Erythroblast (primary cell): ENCODE measurements at places on chromosomes 4 and X.
A peak's percentile ranks its signal among the peaks of the same experiment; 100 is the strongest.

DNA sequence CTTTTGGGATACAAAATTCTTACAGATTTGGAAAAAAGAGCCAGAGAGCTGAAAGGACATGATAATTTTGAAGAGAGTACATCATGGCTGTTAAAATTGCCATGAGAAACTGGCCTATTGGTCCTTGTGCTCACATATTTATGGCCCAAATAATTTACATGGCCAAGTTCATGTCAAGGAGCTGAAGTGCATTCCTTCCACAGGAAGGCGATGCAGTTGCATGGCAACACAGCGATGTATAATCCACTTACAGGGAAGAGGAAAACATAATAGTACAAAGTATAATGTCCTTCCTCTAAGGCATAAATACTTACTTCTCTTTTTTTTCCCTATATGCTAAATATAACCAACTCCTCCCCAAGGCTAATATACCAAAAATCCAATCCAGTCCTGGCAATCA, 914.5 kb upstream of the AGA start:
- no peak for DNase-seq

GRCh38 chrX:9948406-9948805, 18.8 kb upstream of the CLDN34 start:
- no peak for DNase-seq

DNA sequence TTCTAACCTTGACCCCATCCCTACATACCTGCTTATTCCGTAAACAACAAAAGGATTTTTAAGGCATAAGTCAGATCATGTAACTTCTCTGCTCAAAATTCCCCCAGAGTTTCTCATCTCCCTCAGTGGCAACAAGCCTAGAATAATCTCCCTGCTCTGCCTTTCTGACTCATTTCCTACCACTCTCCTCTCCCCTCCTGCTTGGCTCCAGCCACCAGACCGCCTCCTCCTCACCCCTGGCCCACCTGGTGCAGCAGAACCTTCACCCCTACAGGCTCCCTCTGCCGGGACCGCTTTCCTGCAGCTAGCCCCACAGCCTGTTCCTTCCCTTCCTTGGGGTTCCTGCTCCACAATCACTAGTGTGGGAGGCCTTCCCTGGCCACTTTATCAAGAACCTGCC, 32.1 kb downstream of the TSPAN5 start:
- no peak for DNase-seq

DNA sequence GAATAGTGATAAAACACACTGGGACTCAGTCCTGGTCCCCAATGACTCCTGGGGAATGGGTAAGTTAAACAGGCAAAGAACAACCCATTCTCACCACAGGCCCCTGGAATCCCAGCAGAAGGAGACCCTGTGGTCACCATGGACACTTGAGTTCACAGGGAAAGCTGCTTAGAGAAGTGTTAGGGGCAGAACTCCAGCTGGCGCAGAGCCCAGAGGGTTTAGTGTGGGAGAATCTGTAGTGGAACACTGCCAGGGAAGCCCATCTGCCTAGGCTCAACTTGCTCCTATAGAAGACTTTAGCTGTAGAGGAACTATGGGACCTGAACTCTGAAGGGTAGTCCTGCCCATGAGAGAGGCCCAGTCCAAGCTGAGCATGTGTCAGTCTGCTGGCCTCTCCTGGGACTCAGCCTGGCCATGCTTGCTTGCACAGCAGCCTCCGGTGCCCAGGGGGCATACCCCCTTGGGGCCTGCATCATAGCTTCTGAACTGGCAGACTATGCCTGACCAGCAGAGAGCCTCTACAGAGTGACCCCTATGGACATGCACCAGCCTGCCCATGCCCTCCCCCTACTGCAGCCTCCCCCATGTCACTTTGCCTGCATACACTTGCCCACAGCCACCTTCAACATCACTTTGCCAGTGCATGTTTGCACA, 343.5 kb downstream of the IDS start:
- no peak for DNase-seq

GRCh38 chrX:52262195-52262546, 77.5 kb downstream of the MAGED4 start:
- DNase-seq: no peak

DNA sequence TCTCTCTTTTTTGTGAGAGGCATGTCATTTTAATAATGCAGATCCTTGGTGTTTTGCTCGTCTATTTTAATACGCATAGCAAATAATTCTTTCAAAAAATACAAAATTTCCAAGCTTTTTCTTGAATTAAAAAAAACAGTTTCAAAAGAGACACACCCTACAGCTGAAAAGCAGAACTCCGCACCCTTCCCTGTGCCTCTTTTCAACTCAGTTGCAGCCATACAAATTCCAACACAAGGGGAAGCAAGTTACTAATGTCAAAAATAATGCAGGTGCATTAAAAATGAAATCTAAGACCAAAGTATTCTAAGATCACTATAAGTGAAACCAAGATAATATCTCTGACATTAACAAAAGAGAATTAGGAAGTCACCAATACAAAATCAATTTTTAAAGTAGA, 66.6 kb downstream of the NR3C2 start:
- no peak for DNase-seq

DNA sequence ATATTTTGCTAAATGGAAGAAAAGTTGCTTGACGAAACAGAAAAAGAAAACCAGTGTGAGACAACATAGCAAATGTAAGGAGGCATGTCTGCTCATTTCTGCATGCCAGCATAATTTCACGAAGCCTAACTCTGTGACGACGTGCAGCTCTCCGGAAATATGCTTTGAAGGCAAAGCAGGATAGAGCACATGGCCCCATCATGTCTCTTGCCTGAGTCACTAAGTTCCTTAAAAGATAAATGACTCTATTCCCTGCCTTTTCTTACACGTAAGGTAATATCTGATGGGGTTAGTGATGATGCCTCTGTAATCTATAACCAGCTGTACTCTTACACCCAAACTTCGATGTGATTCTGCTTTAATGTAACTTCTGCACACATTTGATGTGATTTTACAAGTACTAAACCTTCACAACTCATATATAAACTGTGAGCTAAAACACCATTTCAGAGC, 64.5 kb downstream of the ANXA3 start:
- peak; percentile 69 for DNase-seq

DNA sequence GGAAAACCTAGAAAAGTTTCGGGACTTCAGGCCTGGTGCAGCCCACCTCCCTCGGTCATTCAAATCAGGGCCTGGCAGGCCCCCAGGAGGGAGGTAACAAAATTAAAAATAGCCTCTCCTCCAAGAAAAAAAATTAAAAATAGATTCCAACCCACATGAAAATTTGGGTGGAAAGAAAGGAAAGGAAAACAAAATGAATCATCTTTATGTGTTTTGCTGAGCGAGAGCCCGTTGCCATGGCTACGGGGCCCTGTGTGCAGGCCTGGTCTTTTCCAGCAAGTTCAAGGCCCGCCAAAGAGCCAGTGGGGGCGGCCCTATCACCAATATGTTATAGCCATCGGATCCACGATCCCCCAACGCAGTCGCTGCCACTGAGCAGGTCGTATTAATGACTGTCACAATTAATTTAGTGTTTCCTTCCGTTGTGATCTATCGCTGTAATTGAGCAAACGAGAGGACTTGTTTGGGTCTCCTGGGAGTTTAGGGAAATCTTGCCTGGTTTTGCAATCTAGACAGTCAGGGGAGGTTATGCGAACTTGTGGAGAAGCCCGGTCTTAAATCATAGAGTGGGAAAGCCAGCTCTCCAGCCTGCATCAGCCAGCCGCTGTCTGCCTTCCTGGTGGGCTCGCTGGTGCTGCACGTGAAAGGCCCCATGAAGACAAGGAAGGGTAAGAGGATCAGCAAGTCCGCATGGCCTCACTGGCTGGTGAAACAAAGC, 452.4 kb downstream of the BCOR start:
- DNase-seq: no peak

- DNase-seq: peak; percentile 11
Observed at GRCh38 chr4:178275671-178276360, 833.6 kb upstream of the AGA start.

GRCh38 chr4:85527815-85528214, 52.9 kb downstream of the ARHGAP24 start:
- DNase-seq: no peak

DNA sequence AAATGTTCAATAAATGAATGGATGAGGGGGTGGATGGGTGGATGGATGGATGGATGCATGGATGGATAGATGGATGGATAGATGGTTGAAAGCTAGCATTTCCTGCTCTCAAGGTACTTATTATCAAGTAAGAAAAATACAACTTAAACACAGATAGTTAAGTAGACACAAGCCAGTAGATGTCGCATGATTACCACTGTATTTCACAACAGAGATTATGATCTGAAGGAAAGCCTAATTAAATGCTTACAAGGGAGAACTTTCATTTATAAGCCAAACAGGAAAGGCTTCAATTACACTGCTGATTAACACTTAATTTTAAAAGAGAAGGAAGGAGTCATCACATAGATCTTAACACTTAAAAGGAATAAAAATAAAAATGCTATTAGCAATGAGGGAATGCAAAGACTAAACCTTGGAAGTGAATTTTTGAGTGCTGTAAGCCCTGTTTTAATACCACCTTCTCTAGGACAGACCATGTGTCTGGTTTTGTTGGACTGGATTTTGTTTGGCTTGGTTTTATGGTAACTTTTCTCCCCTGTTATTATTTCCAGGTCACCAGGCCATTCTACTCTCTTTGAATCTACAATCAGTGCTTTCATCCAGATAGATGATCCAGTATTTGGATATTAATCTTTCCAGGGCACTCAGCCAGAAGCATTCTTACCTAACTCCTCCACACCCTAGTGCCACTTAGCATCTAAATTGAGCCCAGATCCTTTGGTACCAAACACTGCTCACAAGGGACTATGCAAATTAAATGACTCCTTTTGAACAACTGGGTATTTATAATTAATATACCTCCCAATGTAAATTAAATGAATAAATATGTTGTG, 75.5 kb upstream of the SLC39A8 start:
- peak; percentile 9 for DNase-seq

DNA sequence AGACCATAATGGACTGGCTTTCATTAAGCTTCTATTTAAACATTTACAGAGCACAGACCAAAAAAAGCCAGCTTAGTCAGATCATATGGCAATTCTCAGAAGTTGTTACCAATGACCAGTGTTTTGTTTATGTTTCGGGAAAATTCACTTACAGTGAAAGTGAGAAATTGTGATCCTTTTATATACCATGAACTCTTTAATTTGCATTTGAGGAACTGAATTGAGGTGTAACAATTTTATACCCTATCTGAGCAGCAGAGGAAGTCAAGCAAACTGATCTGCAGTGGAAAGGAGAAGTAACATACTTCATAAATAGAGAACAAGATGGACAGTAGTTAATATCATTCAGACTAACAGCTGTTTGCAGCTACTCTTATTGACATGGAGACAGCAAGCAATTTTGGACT, 97.1 kb downstream of the TMA16 start:
- DNase-seq: no peak

DNA sequence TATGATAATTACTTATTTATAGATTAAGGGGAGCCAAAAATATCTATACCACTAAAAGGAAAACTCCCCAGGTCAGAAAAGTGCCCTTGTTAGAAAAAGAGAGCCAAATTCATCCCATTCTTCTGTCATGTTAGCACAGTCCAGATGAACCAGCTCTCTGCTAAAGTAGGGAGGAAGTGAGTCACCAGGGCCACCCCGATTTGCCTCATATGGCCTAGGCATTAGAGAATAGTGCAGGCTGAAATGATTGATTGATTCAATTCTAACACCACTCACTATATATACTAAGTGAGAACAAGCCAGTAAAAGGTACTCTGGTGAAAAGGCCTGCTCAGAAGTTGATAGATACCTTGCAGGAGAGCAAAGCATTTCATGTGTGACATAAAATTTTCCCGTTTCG, 94.5 kb downstream of the SRPX start:
- DNase-seq: no peak

GRCh38 chrX:139530550-139530949, at the start of gene F9:
TSS of gene F9 (plus strand) at chrX:139530739. CDS start at chrX:139530765, 26 bp downstream.
- DNase-seq: no peak

- DNase-seq: no peak
Observed at GRCh38 chrX:115603534-115604074, 42.6 kb downstream of the PLS3 start.

DNA sequence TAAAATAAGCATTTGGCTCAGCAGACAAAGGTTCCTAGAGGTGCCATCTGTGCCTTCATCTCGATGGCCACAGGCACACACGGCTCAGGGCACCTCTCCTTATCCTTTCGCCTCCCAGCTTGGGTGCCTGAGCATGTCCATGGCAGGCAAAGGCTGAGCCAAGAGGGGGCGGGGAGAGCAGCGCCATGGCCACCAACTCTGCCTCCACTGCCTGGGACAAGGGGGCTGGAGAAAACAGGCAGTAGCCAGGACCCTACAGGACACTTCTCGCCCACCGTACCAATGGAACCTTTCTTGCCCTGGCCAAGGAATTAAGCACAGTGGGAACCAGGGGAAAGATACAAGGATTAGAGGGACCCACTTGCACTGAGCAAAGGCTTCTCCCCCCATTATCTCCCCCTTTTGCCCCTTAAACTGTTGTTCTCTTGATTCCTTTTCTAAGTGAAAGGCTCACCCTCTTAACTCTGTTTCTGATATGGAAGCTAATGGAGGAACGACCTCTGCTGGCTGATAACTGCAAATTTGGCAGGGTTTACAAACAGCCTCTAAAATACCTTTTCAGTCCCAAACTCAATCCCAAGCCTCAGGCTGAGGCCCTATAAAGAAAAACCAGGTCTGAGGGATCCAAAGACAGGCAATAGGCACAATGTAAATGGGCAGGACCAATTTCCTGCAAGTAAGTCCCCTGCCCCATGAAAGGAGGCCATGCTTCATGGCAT, 335.2 kb downstream of the ADAM29 start:
- peak; percentile 6 for DNase-seq

- no peak for DNase-seq
Observed at GRCh38 chr4:160370046-160370445, 1267.2 kb downstream of the RAPGEF2 start.

DNA sequence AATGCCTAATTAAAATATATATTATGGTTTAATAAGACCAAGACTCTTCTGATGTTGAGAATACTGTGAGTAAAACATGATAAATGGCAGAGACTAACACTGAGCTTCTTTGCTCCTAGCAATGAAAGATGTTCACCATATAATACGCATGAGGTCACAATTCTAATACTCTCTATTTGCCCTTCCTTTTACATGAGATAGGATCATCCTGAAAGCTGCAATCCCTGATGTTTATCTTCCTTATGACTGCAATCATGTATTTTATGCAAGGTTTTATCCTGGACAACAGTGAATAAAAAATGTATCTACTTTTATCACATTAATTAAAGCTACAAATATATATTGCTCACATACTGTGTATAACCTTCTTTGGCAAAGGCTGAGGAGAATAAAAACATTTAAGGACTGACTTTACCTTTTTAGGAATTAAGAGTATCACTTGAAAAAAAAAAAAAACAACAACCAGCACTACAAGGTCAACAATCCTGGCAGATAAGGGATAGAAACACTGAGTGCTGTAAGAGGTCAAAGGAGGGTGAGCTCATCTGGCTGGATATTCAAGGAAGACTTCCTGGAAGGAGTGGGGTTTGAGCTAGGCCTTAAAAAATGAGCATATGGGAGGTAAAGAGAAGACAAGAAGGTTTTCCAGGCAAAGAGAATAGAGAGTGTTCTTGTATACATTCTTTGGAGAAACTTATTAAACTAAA, 99.9 kb downstream of the AREG start:
- no peak for DNase-seq
